ENCODE measurements at places on chromosomes 3 and 15.

GRCh38 chr3:147472846-147473245, 63.7 kb downstream of the ZIC1 start:
- no peak for DNase-seq

DNA sequence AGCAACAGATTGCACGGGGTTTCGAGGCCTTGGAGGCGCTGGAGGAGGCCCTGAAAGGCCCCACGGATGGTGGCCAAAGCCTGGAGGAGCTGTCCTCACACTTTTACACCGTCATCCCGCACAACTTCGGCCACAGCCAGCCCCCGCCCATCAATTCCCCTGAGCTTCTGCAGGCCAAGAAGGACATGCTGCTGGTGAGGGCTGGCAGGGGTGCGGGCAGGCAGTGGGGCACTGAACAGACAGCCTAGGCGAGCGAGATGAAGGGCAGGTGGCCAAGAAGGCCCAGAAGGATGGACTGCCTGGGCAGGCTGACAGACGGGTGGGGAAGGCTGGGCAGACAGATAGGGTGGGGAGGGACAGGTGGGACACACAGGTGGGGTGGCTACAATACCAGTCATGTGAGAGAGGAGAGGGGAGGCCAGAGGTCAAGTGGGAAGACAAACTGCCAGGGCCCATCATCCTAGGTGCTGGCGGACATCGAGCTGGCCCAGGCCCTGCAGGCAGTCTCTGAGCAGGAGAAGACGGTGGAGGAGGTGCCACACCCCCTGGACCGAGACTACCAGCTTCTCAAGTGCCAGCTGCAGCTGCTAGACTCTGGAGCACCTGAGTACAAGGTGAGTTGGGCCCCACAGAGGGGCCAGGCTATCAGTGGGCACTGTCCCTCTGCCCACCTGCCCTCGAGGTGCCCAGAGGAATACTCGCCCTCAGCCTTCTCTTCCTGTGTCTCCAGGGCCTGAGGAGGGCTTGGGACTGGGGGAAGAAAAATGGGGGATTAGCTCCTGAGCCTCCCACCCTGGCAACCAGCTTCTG, 3.1 kb downstream of the PARP3 start:
- DNase-seq: no peak

DNA sequence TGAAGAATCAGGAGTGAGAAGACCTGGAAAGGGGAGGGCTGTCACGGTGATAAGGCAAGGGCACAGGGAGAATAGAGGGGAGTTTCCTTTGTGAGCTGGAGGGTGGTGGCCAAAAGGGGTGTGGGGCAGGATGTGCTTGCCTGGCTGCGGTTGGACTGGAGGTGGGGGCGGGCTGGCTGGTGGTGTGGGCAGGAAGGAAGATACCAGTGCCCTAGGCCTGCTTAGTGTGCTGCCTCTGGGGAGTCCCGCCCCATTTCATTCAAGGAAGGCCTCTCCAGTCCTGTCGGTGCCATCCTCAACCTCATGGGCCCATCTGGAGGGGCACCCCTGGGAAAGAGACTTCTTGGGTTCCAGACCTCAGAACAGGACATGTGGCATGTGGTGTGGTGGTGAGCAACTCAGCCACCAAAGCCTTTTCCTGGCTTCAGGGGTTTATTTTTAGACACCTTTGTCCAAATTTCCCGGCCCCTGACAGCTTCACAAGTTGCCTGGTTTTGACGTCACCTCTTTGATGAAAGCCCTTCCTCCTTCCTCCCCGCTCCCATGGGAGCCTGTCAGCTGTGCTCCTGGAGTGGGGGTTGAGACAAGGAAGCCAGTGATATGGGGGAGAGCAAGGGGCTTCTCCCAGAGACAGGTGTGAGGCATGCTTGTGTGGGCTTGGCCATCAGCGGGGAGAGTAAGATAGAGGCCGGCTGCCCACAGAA, 15.6 kb downstream of the TEX264 start:
- DNase-seq: no peak

GRCh38 chr3:38029400-38030125, at the start of gene PLCD1:
Gene PLCD1 (minus strand): TSS chr3:38029642. CDS start chr3:38029539, 103 bp downstream.
- DNase-seq: peak; percentile 63

- no peak for DNase-seq
Measured at GRCh38 chr3:196918968-196919367, 23.4 kb downstream of the NCBP2 start.

- peak; percentile 67 for DNase-seq
Measured at GRCh38 chr3:117611211-117611610, 901.6 kb downstream of the TUSC7 start.

DNA sequence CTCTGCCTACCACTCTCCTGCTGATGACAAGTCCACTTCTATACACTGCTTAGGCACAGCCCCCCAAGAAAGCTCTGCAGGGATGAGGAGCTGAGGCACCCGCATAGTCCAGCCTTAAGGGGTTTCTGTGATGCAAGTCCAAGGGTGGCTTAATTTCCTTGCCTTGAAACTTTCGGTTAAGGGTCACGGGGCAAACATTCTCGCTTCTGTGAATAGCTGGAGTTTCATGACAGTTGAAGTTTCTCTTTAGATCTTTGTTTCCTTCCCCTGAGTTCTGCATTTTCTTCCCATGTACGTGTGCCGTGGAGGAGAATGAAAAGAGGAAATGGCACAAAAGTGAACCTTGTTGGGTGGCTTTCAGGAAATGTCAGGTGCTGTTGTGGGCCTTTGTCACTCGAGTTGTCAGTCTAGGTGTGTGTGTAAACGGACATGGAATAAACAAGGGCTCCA, 7.0 kb downstream of the GPR160 start:
- DNase-seq: no peak

GRCh38 chr3:110576960-110577359, 494.7 kb upstream of the NECTIN3 start:
- DNase-seq: no peak

DNA sequence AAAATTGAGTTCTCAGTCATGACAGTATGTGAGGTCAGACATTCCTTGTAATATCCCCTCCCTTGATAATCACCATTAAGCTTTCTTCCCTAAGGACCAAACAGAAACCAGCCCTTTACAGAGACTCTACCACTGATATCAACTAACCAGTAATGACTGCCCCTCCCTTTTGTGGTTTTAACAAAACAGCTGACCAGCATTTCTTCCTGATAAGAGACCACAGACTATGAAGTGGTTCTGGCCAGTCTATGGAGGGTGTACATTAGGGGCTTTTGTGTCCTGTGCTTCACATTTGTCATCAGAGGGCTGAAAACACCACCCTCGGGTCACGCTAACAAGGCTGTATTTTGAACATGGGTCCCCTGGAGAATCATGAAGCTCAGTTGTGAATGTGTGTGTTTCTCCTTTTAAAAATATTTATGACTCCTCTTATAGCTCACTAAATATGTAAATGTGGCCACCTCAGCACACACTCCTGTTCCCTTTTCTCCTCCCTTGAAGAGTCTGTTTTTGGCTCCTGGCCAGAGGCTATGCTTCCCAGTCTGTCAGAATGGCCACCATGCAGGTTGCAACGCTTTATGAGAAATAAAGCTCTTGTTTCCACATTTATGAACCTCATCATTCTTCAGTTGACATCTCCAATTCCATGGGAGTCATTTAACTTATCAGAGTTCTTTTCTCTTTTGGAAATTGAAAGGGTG, 239.3 kb downstream of the CPNE4 start:
- DNase-seq: no peak

DNA sequence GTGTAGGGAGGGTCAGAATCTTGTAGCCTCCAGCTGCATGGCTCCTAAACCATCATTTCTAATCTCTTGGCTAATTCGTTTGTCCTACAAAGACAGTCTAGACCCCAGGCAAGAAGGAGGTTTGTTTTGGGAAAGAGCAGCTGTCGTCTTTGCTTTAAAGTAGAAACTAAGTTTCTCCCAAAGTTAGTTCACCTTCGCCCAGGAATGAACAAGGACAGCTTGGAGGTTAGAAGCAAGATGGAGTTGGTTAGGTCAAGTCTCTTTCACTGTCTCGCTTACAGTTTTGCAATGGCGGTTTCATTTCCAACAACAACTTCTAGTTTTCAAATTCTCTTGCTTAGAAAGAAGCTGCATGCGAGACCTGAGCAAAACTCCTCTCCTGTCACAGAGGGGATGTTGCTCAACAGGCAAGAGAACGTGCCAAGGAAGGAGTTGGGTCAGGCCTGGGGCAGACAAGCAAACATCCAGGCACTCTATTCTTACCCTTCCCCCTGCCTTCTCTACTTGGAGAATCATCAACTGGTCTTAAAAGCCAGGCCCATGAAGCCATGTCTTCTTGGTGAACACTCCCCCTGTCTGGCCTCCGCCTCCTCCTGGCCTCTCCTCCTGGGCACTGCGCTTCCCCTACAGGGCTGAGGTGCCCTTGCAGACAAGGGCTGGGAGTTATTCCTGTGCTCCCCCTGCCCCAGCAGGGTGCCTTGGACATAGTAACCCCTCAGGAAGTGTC, 57.6 kb downstream of the TMEM44 start:
- DNase-seq: no peak

- DNase-seq: peak; percentile 18
Measured at GRCh38 chr15:31169558-31169957, 68.0 kb upstream of the TRPM1 start.

GRCh38 chr3:96966181-96966929, 152.0 kb downstream of the EPHA6 start:
- no peak for DNase-seq

- DNase-seq: no peak
Measured at GRCh38 chr3:45170096-45170495, 23.9 kb upstream of the CDCP1 start.

- no peak for DNase-seq
Measured at GRCh38 chr3:46282696-46283095, 40.4 kb downstream of the CCR3 start.

- DNase-seq: no peak
Measured at GRCh38 chr15:83581381-83581780, 72.5 kb upstream of the ADAMTSL3 start.

- DNase-seq: no peak
Measured at GRCh38 chr15:40932649-40933516, 3.7 kb downstream of the DLL4 start.

DNA sequence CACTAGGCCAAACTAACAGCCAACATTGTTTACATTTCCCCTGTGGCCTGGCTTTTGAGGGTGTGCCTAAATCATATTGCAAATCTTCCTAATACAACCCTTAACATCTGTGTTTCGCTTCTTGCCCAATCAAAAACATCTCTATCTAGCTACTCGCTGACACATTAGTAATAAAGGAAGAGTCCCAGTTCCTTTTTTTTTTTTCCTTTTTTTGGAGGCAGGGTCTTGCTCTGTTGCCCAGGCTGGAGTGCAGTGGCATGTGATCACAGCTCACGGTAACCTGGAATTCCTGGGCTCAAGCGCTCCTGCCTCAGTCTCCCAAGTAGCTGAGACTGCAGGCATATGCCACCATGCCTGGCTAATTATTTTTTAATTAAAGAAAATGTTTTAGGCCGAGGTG, 2.1 kb upstream of the SRPRB start:
- DNase-seq: no peak

DNA sequence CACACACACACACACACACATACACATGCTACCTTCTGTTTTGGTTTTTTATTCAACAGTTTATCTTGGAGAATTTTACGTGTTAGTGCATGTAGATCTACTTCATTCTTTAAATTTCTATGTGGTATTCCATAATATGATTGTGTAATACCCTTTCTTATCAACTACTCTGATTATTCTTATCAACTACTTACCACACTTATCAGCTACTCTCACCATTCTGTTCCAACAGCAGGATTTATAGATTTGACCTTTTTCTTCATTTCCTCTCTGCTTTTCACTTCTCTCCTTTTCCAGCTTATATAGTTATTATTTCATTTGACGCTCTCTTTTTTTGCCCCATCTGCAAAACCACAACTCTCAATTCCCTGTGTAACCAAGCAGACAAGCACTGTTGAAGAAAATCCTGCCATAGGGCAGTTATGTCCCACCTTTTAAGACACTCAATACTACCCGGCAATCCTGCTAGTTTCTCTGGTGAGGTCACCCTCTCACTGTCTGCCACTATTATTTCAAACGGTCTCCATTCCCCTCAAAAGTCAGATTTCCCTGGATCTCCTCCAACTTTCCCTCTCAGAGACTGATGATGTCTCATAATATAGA, 56.9 kb upstream of the SATB1 start:
- DNase-seq: no peak

All from D341Med (cell line).